ENCODE measurements at places on chromosomes 16 and 17.

GRCh38 chr16:88462396-88462795 is 9.3 kb downstream of the ZFPM1 start:
- DNase-seq = no peak

- peak; percentile 44 for DNase-seq
These were observed 12.7 kb upstream of the HASPIN start for GRCh38 chr17:3710951-3711383.

- no peak for DNase-seq
These were observed 8.3 kb downstream of the UBALD1 start for GRCh38 chr16:4606354-4606753.

- peak; percentile 50 for DNase-seq
These were observed 96.1 kb upstream of the CDH5 start for GRCh38 chr16:66270333-66270927.

DNA sequence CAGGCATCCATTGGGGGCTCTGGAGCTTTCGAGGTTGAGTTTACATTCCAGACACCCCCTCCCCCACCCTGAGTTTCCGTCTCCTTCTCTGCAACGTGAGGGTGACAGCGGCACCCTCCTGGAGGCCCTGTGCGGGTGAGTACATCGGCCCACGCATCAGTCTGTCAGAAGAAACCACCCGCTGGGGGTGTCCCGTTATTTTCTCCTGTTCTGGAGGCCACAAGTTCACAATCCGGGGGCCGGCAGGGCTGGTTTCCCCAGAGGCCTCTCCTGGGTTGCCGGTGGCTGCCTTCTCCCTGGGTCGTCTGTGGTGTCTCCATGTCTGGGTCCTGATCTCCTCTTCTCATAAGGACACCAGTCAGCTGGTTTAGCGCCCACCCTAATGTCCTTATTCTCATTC is 35.7 kb downstream of the GSE1 start:
- DNase-seq = no peak

DNA sequence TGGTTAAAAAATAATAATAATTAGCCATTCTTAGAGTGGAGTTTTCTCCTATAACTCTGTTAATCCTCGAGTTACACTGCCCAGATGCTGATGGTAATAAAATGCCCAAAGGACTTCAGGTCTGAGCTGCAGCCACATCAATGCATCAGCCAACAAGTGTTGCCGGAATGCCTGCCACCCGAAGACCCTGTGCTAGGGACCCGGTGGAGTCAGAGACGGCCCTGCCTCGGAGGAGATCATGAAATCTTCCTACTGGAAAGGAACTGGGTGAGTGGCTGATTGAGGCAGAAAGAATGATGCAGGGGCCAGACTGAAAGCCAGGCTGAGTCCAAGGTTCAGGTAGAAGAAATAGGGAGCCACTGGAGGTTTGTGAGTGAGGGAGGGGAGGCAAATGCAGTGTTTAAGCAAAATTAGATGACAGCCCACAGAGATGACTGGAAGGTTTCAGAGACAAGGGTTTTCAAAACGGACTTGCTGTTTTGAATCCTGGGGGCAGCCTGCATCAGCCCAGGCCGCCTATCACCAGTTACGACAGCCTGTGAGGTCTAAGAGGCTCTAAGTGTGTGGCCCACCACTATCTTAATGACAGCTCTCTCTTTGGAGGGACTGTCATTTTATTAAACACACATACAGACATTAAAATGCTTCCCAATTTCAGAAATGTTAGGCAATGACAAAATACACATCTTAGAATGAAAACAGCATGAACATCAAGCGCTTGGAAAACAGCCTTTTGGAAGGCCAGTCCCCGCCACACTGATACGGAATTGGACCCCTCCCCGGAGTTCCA is 100.0 kb downstream of the ZNF423 start:
- no peak for DNase-seq

DNA sequence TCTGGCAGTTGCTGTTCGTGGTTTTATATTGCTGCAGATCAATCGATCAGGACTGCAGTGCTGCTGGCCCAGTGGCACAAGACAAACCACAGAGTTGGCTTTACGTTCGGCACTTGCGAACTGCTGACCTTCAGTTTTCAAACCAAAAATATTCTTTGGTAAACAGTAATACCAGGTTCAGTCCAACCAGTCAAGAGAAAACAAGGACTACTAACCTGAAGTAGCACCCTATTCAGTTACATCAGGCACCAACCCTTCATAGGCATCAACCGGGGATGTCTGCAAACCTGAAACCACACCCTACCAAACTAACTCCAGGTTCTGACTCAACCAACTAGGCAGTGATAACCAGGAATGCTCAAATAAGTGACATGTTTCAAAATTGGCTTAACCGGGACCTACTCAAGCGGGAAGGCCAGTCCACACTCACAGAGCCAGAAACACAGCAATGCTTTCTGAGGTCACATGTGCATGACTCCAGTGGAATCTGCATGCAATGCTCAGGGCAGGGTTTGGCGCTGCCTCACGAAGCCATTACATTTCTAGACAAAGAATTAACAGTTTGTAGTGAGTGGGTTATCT is 91.1 kb downstream of the SMG6 start:
- DNase-seq = no peak

DNA sequence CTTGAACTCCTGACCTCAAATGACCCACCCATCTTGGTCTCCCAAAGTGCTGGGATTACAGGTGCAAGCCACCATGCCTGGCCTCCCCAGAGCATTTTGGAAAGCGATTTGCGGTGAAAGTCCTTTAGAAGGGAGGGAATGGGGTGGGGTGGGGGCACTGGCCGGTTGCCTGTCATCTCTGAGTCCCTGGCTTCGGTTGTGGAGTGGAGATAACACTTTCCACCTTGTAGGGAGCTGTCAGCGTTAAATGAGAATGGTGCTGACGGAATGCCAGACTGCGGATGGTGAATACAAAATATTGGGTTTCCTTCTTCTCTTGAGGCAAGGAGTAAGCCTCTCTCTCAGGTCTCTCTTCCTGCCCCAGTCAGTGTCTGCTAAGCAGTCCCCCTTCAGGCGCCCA is 5.2 kb upstream of the WNT3 start:
- no peak for DNase-seq

DNA sequence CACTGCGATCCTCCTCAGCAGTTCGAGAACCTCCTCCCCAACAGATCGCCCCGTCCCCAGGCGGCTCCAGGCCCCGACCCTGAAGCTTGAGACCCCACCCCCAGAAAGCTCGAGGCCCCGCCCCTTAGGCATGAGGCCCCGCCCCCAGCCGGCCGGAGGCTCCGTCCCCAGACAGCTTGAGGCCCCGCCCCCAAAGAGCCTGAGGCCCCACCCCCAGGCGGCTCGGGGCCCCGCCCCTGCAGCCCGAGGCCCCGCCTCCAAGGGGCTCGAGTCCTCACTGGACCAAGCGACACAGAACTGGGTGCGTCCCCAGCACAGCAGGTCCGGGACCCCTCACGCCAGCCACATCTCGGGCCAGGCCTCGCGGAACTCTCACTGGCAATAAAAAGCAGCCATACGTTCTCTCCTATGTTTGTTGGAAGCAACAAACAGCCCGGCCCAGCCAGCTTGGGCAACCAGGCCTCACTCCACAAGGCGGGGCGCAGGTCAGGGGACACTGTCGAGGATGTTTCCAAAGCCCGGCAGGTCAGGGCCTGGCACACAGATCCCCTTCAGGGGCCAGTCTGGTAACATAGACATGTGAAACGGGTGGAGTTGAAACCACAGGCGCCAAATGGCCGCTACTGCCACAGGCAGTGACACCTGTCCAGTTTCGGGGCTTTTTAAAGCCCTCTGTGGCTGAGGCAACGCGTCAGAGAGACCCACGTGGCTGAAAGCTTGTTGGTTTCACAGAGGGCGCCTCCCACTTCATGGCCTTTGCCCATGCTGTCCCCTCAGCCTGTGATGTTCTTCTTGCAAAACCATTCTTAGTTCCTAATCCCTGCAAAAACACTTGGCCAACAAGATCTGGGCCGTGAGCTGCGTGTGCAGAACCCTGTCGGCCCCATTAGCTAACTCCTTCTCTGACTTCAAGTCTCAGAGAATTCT is 224.2 kb downstream of the PARN start:
- DNase-seq = no peak

Data from stimulated activated CD4-positive, alpha-beta T cell treated with anti-CD3 and anti-CD28 coated beads, Interleukin-1b, Interleukin-23, amount 100 ng/mL, for 1 hour (primary cell).